Diencephalon (tissue), 1 donor: ENCODE measurements at places on chromosomes 3 and 15. TPM values are rescaled to one million over a fixed set of nuclear protein-coding genes. Genes with fewer than 3 reads are reported as not detected.

PRKCD gene
- 5.8 TPM for total RNA-seq

HYAL1 gene
- total RNA-seq: 0.69 TPM

CNTN3 gene
- 22.4 TPM for total RNA-seq

GANC gene
- 12.9 TPM for total RNA-seq

ADAMTSL3 gene
- 2.3 TPM for total RNA-seq

EPHA3 gene
- total RNA-seq: 55.6 TPM

MTFMT gene
- total RNA-seq: 14.5 TPM

SLC2A2 gene
- total RNA-seq: not detected

COL6A5 gene
- 0.69 TPM for total RNA-seq
